ENCODE measurements at places on chromosomes 4 and X.

- DNase-seq, result no peak
Observed at GRCh38 chr4:78532046-78532445, 19.5 kb upstream of the ANXA3 start.

- DNase-seq, result no peak
Observed at GRCh38 chr4:57078685-57079521, 31.3 kb downstream of the IGFBP7 start.

DNA sequence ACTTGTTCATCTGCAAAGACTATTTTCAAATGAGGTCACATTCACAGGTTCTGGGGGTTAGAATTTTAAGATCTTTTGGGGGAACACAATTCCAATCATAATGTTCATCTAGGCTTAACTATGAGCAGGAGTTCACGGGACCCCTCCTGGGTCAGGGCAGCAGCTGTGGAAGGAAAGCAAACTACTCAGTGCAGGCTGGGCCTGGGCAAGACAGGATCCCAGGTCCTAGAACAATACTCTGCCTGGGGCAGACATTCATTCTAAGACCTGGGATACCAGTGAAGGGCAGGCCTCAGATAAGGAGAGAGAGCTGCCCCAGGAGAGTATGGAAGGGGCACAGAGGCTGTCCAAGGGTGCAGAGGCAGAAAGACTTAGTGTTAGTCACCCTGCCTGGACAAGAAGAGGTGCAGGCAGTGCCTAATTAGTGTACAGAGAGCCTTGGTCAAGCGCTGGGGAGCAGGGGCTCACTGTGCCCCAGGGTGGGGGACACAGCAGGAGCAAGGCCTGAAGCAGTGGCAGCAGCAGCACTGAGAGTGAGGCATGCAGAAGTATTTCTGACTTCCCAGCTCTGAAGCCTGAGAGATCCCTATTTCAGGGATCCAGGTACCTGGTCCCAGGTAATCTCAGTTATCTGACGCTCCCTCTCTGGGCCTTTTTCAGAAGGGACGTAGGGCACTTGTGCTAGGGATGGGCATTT lies 123.0 kb upstream of the MAMLD1 start:
- no peak for DNase-seq

DNA sequence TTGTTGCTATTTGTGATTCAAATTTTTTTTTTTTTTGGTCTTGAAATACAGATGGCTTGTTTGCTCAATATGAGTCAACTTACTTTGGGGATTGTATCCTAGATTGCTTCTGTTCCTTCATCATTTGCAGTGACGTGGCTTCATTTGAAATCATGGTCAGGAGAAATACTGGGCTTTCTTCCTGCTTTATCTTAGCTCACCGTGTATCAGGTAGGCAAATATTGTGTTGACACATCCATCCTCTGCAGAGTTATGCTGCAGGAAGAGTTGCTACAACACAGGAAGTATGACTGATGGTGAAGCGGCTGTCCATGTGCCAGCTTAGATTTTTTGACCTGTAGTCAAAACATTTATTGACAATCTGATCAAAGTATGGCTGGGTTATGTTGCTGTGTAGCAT lies 232.2 kb downstream of the C4orf33 start:
- DNase-seq, result no peak

Measured in DMS 273 treated with DMSO at 0.1 percent for 48 hours (cell line).